ENCODE measurements at places on chromosomes 3 and 15. TPM values are rescaled to one million over a fixed set of nuclear protein-coding genes. Genes with fewer than 3 reads are reported as not detected.

GRCh38 chr3:163538387-163538786 is 1539.9 kb downstream of the SI start:
- no peak overlapping the region for H3K4me3 ChIP-seq
- no peak for DNase-seq
- H3K27me3 ChIP-seq: no peaks in the 10 kb centered on the region
- no peaks in the 10 kb centered on the region for H3K4me1 ChIP-seq
- no peak overlapping the region for H3K27ac ChIP-seq

GRCh38 chr3:133588035-133588434 is 14.5 kb downstream of the CDV3 start:
- peaks cover 46% of the 10 kb centered on the region for H3K36me3 ChIP-seq
- H3K27ac ChIP-seq: no peak overlapping the region
- DNase-seq: no peak

DNA sequence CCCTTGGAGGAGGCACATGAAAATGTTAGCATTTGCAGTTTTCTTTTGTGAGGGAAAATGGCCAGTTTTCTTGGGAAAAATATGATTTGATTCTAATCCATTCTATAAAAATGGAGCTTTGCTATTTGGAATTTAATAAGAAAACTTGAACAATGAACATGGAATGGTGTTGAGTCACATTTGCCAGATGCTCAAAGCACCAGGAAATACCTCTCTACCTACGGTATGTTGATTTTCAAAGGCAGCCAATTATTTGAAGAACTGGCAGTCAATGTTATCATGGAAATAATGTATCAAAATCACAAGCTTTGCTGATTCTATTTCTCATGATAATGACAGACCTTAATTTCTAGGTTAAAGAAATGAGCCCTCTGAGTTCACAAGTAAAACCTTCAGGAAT is 14.9 kb downstream of the NME9 start:
- no peak overlapping the region for H3K27ac ChIP-seq
- peaks cover 9% of the 10 kb centered on the region for H3K27me3 ChIP-seq
- H3K4me1 ChIP-seq: no peaks in the 10 kb centered on the region
- H3K4me3 ChIP-seq: no peak overlapping the region
- peak; percentile 31 for DNase-seq

DNA sequence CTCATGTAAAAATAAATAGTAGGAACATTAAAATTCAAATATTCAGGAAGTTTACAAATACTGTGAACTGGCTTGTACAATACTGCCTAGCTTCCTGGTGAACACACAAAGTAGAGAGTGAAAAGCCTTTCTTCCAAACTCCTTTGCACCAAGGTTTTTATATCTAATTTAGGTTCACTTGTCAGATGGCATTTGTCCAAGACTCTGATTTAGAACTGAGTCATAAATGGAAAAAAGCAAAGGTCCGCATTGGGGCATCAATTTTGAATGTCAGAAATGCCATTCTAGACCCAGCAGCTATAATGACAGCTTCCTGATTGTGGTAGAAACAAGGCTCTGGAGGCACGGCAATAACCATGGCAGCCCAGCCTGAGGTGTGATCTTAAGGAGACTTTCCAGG is 160.7 kb downstream of the PDE8A start:
- peaks cover 11% of the 10 kb centered on the region for H3K4me1 ChIP-seq
- DNase-seq: peak; percentile 75
- H3K36me3 ChIP-seq: peaks cover 13% of the 10 kb centered on the region
- H3K27ac ChIP-seq: no peak overlapping the region
- H3K4me3 ChIP-seq: no peak overlapping the region
- H3K27me3 ChIP-seq: no peaks in the 10 kb centered on the region

DNA sequence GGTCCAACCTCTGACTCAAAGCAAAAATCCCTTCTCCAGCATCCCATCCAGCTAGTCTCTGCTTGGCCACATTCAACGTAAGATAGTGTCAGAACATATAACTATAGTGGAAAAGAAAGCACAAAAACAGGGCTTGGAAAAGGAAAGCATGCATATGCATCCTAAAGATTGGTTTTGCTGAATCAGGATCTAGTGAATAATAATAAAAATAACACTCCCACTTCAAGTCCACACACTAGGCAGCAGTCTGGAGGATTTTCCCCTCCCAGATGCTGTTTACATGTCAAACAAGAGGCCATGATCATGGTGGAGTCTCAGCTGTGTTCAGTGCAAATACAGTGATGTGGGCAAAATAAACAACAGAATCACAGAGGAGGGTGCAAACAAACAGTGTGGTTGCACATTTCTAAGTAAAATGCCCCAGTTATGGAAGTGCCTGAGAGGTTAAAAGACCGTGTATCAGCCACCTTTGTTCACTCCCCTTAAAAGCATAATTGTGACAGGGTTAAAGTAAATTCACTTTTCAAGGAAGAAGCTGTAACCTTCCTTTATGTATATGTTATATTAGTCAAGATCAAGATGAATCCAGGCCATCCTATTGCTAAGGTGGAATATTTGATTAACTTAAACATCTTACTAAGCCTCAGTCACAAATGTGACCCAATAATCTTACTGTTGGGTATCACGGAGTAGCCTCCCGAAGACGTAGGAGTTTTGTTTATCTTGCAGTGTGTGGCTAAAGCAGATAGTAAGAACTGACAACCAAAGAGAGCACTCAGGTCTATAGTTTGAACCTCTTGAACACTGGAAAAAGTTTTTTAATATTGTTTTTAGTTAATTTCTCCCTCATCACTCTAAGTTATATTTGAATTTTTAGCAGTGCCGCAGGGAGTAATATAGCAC is 424.5 kb downstream of the SOX2 start:
- no peaks in the 10 kb centered on the region for H3K36me3 ChIP-seq
- no peak for DNase-seq
- no peaks in the 10 kb centered on the region for H3K27me3 ChIP-seq
- H3K4me1 ChIP-seq: no peaks in the 10 kb centered on the region
- no peak overlapping the region for H3K27ac ChIP-seq
- no peak overlapping the region for H3K4me3 ChIP-seq

DNA sequence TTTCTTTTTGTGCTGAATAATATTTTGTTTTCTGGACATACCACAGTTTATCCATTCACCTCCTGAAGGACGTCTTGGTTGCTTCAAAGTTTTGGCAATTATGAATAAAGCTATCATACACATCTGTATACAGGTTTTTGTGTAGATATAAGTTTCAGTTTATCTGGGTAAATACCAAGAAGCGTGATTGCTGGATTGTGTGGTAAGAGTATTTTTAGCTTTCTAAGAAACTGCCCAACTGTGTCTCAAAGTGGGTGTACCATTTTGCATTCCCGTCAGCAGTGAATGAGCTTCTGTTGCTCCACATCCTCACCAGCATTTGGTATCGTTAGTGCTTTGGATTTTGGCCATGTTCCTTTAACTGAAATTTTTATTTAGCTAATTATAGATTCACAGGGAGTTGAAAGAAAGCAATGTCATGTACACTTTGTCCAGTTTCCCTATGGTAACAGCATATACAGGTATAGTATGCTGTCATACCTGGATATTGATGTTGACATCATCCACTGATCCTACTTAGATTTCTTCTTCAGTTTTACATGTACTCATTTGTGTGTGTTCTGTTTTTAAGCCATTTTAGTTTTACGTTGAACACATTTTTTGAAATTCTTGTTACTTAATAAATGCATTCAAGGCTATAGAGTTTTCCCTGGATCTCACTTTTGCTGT is 11.9 kb downstream of the ARID3B start:
- H3K4me1 ChIP-seq: no peaks in the 10 kb centered on the region
- H3K27ac ChIP-seq: no peak overlapping the region
- no peak overlapping the region for H3K4me3 ChIP-seq

GRCh38 chr3:194941360-194941955 is 255.8 kb downstream of the FAM43A start:
- no peaks in the 10 kb centered on the region for H3K36me3 ChIP-seq
- H3K4me3 ChIP-seq: no peak overlapping the region
- peaks cover 50% of the 10 kb centered on the region for H3K27me3 ChIP-seq
- DNase-seq: no peak
- H3K27ac ChIP-seq: no peak overlapping the region
- H3K4me1 ChIP-seq: no peaks in the 10 kb centered on the region

DNA sequence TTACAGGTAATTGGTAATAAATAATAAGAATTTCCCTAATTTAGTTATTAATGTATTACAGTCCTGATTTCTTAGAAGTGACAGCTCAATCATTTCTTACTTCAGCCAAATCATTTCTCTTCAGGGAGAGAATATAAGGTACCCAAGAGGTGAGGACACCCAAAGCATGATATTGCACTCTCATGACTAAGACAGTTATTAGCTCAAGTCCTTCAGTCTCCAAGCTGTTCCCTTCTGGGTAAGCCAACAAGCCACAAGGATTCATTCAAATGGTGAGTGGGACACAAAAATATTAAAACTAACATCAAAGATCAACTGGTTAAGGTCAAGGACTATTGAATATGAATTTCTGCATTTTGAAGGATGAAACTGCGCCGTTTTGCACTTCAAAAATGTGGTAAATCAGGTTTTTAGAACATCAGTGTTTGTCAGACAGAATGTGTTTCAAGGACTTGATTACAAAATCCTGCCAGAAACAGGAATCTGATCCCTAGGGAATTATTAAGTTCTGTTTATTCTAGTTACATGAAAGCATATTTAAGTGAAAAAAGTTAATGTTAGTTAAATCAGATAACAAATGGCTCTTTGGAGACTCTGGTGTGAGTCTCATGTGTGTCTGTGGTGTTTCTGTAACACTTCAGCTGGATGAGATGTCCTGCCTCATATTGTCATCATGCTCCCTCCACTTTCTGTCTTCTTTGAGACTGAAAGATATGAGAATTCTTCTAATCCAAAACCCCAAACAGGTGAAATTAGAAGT is 101.7 kb upstream of the COL8A1 start:
- H3K4me3 ChIP-seq: no peak overlapping the region
- no peak overlapping the region for H3K27ac ChIP-seq
- no peaks in the 10 kb centered on the region for H3K36me3 ChIP-seq
- no peaks in the 10 kb centered on the region for H3K27me3 ChIP-seq
- H3K4me1 ChIP-seq: peaks cover 7% of the 10 kb centered on the region

DNA sequence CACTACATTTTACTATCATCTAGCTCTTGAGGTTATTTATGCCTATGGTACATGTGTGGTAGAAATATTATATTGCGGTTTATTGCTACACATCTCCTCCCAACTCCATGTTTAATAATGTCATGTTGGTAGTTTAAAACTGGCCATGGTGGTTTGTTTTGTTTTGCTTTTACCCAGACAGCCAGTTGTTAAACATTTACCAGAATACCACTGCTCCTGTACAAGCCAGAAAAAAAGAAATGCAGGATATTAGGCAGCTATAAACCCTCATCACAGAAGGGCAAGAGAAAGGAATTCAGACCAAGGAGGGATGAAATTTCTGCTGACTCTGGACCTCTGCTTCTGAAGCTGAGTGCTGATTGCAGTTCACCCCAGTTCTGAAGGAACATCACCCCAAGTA is 451.8 kb upstream of the IL12A start:
- no peak overlapping the region for H3K4me3 ChIP-seq
- H3K27me3 ChIP-seq: peaks cover 4% of the 10 kb centered on the region

DNA sequence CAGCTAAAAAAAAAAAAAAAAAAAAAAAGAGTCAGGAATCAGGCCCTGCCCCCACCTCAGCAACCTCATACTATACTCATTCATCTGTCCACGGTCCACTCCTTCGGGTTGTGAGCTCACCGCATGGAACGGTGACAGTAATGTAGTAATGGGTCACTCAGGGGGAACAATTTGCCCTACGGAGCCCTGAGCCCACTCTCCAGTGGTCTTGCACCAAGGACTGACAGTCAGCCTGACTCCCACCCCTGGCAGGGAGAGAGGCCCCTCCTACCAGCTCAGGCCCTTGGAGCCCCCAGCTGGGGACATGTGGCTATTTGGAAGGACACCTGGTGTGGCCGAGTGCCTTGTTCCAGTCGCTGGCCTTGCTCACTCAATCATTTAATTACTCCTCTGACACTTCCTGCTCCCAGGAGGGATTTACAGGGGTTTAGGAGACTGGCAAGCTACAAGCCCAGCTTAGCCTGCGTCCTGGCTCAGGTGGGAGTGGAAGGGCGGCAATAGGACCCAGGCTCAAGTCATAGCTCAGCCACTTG is 19.9 kb upstream of the CACNA2D2 start:
- H3K27me3 ChIP-seq: peaks cover 56% of the 10 kb centered on the region
- no peak overlapping the region for H3K27ac ChIP-seq
- H3K36me3 ChIP-seq: no peaks in the 10 kb centered on the region
- no peak overlapping the region for H3K4me3 ChIP-seq
- H3K4me1 ChIP-seq: no peaks in the 10 kb centered on the region
- no peak for DNase-seq

- no peaks in the 10 kb centered on the region for H3K27me3 ChIP-seq
- H3K27ac ChIP-seq: no peak overlapping the region
- H3K4me1 ChIP-seq: no peaks in the 10 kb centered on the region
- DNase-seq: peak; percentile 69
Measured at GRCh38 chr3:97917813-97918536, 54.3 kb downstream of the RIOX2 start.

The RAB6B gene
- 0.28 TPM for total RNA-seq

- no peak overlapping the region for H3K4me3 ChIP-seq
- no peaks in the 10 kb centered on the region for H3K27me3 ChIP-seq
- H3K36me3 ChIP-seq: no peaks in the 10 kb centered on the region
- peaks cover 2% of the 10 kb centered on the region for H3K4me1 ChIP-seq
Measured at GRCh38 chr3:8732413-8732812, 1.2 kb upstream of the CAV3 start.

GRCh38 chr3:12967606-12968351 is 105.5 kb downstream of the IQSEC1 start:
- peak overlapping the region; percentile 64 for H3K4me3 ChIP-seq
- no peaks in the 10 kb centered on the region for H3K36me3 ChIP-seq
- peaks cover 22% of the 10 kb centered on the region for H3K4me1 ChIP-seq
- DNase-seq: peak; percentile 83
- peak overlapping the region; percentile 77 for H3K27ac ChIP-seq

The ZIC1 gene
- not detected for total RNA-seq

DNA sequence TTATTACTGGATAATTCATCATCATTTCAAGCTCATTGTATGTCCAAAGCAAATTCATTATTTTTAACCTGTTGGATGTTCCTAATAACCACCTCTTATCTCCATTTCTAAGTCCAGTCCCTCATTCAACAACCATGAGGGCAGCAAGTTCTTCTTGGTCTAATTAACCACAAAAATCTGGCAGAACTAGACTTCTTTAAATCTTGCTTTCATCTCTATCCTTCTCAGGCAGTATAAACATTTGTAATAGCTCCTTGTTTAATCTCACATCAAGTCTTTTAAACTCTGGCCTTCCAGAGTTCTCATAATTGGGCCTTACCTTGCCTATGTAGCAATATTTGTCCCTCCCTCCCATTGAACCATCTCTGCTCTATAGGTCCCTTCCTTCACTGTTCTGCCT is 17.0 kb upstream of the GHSR start:
- peaks cover 4% of the 10 kb centered on the region for H3K4me1 ChIP-seq
- no peak for DNase-seq
- no peaks in the 10 kb centered on the region for H3K36me3 ChIP-seq
- no peak overlapping the region for H3K4me3 ChIP-seq
- H3K27ac ChIP-seq: no peak overlapping the region
- peaks cover 2% of the 10 kb centered on the region for H3K27me3 ChIP-seq

- no peak overlapping the region for H3K27ac ChIP-seq
- no peak for DNase-seq
- H3K27me3 ChIP-seq: peaks cover 44% of the 10 kb centered on the region
Measured at GRCh38 chr3:37793889-37794591, 67.6 kb upstream of the CTDSPL start.

The ITIH1 gene
- not detected for total RNA-seq

GRCh38 chr3:38125305-38126120 is 11.4 kb downstream of the ACAA1 start:
- no peaks in the 10 kb centered on the region for H3K4me1 ChIP-seq
- H3K27ac ChIP-seq: no peak overlapping the region
- no peak for DNase-seq
- no peaks in the 10 kb centered on the region for H3K27me3 ChIP-seq

GRCh38 chr15:54026891-54027290 is 48.6 kb downstream of the UNC13C start:
- H3K4me3 ChIP-seq: no peak overlapping the region
- no peaks in the 10 kb centered on the region for H3K27me3 ChIP-seq
- H3K36me3 ChIP-seq: no peaks in the 10 kb centered on the region
- H3K27ac ChIP-seq: no peak overlapping the region
- no peak for DNase-seq

Measured in IMR-90 (cell line).